ENCODE measurements at places on chromosomes 6 and 20.

DNA sequence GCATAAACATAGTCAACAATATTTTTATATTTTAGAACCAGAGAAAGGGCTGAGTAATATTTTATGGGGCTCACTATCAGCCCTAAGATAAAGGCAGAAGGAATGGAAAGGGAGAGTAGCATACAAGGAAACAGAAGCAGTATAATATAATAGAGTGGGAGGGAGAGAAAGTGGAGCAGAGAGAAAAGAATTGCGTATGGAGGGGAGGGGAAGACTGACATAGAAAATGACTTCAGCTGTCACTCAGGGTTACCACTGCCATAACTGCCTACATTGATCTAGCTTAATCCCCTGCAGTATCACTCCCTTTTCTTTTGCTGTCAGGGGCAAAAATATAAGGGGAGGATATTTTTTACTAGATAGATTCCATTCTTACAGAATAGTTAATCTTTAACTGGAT lies 1133.5 kb upstream of the MAP3K7 start:
- no peak for DNase-seq

GRCh38 chr20:62118113-62119043 lies 3.9 kb upstream of the LSM14B start:
- no peak for DNase-seq

DNA sequence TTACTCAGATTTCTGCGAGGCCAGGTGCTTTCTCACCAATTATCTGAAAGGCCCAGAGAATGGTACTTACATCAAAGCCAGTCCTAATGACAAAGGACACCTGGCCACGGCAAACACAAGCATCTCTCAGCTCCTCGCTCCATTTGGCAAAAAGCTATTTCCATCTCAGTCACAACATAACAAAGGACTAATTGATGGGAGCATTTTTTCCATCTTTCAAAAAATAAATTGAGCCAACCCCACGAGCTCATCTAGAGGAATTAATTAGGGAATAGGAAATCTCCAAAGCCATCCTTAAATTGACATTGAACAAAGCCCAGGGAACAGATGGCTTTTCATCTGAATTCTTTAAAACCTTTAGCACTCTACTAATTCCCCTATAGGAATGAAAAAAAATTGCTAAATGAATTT lies 236.7 kb downstream of the HAO1 start:
- no peak for DNase-seq

DNA sequence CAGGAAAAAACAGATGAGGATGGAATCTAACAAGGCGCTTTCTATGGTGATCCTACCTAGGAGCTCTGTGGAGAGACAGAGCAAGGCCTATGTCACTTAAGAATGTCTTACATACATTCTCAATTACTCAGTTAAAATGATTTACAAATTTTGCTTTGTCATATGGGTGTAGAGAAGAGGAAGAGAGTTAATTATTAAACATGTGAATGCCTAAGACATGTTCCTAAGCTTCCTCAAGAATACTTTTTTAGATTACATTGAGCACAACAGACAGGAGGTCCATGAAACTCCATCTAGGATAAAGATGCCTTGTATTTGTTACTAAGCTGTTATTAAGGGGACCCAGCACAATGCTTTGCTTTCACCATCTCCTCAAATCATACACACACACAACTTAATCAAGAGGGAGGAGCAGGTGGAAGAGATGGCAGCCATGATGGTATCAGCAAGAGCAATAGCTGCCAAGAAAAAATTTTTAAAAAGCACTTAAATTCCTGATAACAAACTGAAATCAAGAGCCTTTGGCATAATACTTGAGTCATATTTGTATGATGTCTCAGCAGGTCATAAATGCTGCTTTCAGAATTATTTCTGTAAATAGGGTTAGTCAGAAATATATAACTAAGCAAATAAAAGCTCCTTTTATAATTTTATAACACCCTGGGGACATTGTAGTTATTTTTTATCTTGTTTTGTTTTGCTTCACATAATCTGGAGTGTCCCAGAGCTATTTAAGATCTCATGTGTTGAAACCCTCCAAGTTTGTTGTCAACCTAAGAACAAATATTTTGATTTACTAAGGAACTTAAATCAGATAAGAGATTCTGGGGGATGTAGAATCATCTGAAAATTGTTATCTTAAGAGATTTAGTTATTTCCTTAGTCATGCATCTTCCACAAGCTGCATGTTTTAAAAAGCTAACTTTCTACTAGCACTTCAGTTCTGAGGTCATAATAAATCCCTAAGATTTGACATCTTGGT lies 70.0 kb upstream of the CD2AP start:
- peak; percentile 7 for DNase-seq

DNA sequence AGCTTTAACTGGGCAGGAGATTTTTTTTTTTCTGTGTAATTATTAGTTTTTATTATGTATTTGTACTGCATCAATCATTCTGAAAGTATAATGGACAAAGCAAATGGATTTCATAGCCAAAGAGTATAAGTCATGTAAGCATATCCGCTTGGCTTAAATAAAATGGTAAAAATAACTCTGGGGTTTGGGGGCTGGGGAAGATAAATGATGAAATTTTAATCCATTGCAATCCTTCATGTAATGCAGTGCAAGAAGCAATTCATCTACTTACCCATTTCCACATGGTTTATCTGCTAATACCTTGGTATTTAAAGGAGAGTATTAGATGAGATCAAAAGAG lies 781.4 kb downstream of the QKI start:
- no peak for DNase-seq

DNA sequence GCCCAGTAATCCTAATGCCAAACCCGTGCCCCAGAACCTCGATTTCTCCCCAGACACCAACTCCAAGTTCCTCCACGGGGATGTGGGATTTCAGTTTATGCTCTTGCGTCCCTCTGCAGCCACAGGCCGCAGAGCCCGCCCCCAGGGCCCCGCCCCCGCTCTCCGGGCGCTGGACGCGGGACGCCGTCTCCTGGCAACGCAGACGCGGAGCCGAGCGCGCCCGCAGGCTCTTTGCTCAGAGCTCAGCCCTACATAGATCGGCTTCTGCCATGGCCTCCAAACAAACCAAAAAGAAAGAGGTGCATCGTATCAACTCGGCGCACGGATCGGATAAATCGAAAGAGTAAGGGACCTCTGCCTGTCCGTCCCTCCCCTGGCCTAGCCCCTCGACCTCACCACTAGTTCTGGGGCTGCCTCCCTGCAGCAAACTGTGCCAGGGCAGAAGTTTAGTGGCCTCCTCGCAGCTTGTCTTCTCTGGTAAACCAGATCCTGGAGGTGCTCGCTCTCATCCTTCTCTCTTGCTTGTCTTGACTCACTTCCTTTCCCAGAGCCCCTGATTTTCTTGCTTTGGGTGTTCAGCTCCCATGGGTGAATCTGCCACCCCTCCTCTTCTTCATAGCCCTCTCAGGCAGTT lies at the start of gene ADGB:
ADGB (plus strand) TSS at position 201 of the 634 bp plus-strand sequence; CDS start at position 270, 69 bp downstream.
- peak; percentile 53 for DNase-seq

- no peak for DNase-seq
These were observed 359.4 kb downstream of the EPHA7 start for GRCh38 chr6:93059911-93060310.

DNA sequence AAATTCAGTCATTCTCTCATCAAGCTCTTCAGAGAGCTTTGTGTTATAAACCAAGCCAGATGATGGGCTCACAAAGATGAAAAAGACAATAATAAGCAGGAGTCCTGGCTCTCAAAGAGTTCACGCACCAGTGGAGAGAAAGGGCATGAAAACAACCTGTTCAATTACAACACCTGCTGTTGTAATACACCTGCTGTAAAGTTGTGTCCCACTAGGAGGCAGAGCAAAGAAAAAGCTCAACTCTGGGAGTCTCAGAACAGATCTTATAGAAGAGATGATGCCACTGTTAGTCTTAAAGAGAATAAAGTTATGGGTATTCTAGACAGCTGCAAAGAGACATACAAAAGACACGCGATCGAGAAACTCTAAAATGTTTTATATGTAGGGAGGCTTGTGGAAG lies 100.6 kb downstream of the DCDC2 start:
- no peak for DNase-seq

- DNase-seq: peak; percentile 7
These were observed 175.5 kb downstream of the ATXN1 start for GRCh38 chr6:16585805-16586204.

- DNase-seq: peak; percentile 91
These were observed 29.5 kb downstream of the TOP1 start for GRCh38 chr20:41057999-41058673.

DNA sequence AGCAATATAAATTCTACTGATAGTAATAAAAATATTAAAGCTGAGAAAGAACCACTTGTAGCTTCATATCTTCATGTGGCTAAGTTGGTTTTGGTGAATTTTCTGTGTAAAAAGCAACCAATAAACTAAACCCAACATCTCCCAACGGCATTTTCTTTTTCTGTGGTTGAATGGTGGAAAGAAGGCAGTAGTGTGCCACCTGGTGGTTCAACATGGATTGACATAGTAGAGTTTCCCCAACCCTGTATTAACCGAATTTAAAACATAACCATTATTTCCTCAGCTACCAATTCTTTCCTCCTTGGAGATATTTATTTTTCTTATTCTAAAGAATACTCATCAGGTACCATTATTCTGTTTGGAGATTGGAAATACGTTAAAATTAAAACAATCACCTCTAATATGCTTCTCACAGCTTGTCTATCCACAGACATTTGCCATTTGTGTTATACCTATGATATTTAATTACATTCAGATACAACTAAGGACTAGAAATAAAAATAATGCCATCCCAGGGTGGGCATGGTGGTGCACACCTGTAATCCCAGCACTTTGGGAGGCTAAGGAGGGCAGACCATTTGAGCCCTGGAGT lies 117.1 kb upstream of the EEF1E1 start:
- DNase-seq: peak; percentile 76

GRCh38 chr20:62320581-62321354 lies 18.0 kb downstream of the ADRM1 start:
- DNase-seq: no peak

GRCh38 chr6:113842165-113842564 lies 15.0 kb upstream of the MARCKS start:
- DNase-seq: peak; percentile 14

DNA sequence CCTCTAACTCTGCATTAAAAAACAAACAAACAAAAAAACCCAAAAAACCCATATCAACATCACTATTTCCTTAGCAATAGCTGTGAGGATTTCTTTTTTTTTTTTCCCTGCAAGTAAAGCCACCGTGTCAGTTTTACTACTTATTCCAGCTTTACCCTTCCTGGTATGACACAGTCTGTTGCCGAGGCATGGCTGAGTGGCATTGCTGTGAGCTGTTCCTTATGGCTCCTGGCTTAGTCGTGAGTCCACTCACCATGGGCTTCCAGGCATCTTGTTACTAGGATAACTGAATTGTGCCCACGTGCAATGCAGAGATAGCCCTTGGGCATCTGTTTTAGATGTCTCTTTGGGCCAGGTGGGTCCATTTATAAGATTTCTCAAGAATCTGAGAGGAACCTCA lies 84.8 kb downstream of the LRRC1 start:
- no peak for DNase-seq

- DNase-seq: no peak
These were observed 297.7 kb downstream of the DHX35 start for GRCh38 chr20:39259808-39260207.

- peak; percentile 87 for DNase-seq
These were observed 60.8 kb upstream of the MAP3K4 start for GRCh38 chr6:160930547-160931377.

DNA sequence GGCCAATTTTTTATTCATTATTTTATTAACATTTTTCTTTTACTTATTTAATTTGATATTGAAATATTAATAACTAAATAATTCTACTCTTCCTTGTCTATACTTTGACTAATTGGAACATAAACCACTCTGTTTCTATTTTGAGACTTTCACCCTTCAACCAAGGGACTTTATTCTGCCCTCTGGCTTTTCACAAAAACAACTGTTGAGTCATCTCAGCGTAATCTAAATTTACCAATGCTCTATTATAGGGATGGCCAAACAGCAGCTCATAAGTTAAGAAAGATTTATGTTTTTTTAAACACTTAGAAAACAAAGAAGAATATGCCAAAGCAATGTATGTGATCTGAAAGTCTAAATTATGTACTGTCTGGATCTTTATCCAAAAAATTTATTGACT lies 46.7 kb downstream of the DOP1A start:
- DNase-seq: peak; percentile 11

DNA sequence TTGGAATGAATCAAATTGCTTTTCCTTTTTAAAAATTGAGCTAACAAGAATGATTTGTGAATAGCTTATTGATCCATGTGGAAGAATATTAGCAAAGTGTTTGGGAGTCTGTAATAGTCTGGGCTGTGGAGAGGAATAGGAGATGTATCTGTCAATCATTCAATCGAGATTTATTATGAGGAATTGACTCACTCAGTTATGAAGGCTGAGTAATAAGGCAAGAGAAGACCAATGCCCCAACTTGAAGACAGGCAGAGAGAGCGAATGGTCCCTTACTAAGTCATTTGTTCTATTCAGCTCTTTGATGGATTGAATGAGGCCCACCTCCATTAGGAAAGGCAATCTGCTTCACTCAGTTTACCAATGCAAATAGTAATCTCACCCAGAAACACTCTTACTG lies 403.0 kb downstream of the CD83 start:
- DNase-seq: no peak

- no peak for DNase-seq
These were observed 6.0 kb upstream of the VNN1 start for GRCh38 chr6:132719736-132720448.

- DNase-seq: peak; percentile 45
These were observed 16.2 kb downstream of the METTL24 start for GRCh38 chr6:110341663-110342596.

DNA sequence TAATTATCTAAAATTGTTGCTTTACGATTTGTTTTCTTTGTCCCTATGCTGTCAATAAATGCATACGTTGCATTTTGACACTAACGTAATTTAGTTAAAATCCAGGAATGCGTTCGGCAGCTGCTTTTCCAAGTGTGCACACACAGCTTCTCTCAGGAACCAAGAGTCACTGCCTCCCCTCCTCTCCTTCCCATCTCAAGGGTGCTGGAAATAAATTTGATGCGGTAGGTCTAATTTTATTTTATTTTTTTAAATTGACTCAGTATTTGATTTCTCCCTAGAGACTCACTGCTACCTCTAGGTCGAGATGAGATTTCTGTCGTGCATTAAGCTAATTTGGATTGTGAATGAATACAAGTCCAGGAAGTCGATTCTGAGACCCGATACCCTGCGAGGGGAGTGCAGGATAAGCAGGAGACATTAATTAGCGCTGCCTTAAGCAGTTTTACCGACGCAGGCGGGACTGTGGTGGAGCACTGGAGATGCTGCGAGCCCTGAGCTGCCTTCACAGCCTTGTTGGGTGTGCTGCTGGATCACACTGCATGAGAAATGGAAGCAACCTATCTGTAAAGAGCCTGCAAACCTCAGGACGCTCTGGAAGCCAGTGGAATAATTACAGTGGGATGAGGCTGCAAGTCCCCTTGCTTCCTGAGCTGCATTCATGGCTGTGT lies 381.2 kb downstream of the C6orf118 start:
- no peak for DNase-seq

- DNase-seq: peak; percentile 10
These were observed 33.2 kb upstream of the HBS1L start for GRCh38 chr6:135087803-135088202.

- DNase-seq: no peak
These were observed 112.7 kb upstream of the THBS2 start for GRCh38 chr6:169366258-169366901.
